ENCODE measurements at places on chromosomes 1 and 21.
A peak's percentile ranks its signal among the peaks of the same experiment; 100 is the strongest.

DNA sequence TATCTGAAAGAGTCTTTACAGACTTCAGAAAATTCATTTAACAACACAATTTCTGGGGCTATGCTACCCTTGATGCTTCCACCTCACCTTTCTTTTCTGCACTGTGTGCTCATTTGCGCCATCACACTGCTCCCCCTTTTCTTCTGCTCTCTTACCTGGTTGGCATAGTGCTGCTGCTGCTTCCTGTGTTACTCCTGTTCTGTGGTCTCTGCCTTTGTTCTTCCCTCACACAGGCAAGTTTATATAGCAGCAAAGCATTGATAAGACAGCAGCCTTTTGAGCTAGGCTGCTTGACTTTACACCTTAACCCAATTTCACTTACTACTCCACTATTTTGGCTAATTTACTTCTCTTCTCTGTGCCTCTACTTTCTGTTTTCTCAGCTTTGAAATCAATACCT, 18.3 kb downstream of the SGIP1 start:
- no peak for DNase-seq

DNA sequence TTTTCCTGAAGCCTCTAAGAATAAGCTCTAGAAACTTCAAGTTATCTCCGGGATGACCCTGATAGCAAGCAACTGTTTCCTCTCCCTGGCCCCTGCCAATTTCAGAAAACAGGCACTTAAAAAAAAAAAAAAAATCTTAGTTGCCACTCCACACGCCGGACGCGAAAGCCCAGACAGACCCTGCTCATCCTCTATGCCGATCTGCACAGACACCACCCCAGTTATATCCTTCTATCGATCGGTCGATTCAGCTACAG, 1.7 kb downstream of the ANP32E start:
- DNase-seq: no peak

GRCh38 chr1:66000033-66000637, 207.4 kb downstream of the PDE4B start:
- no peak for DNase-seq

DNA sequence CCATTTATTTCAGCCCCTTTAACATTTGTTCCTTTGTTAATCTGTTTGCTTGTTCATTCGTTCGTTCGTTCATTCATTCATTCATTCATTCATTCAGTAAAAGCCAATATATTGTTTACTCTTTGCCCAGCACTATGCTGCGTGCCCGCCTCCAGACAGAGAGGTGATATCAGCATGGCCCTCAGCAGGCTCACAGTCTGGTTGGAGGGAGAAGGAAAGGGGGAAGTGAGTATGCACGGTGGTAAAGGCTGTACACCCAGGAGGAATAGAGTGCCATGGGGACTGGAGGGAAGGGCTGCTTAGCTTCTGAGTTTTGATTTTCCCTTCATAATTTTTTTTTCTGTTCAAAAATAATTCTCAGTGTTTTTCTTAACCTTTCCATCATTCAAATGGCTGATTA, 144.7 kb downstream of the NOS1AP start:
- no peak for DNase-seq

DNA sequence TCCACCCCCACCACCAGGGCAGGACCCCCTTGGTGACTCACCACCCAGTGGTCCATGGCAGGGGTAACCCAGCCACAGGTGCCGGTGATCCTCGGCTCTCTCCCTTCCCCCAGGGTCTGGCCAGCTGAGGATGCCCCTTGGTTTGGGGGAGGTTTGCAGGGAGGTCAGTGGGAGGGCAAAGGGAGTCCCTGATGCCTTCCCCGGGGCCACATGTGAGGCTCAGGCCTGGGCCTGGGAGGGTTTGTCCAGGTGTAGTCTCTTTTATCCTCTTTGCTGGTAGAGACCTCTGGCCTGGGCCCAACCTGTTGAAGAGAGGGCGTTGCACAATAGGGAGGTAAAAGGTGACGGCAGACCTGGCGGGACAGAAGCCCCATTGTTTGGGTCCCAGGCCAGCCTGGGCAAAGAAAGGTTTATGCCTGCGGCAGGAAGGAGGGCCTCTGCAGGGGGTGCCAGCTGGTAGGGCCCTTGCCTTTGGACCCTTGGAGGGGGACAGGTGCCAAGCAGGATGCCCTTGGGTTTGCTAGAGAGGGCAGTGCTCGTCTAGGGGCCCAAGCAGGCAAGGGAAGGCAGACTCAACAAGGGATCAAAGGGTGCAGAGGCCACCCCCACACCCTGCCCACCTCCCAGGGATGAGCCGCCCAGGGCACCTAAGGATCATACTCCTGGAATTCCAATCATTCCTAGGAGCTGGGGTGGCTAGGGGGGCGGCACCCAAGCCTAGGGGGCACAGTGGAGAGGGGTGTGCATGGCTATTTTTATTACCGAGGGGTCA, 760 bp upstream of the TINAGL1 start:
- DNase-seq: no peak

- DNase-seq: no peak
Measured at GRCh38 chr1:230820568-230820967, 47.8 kb downstream of the C1orf198 start.

DNA sequence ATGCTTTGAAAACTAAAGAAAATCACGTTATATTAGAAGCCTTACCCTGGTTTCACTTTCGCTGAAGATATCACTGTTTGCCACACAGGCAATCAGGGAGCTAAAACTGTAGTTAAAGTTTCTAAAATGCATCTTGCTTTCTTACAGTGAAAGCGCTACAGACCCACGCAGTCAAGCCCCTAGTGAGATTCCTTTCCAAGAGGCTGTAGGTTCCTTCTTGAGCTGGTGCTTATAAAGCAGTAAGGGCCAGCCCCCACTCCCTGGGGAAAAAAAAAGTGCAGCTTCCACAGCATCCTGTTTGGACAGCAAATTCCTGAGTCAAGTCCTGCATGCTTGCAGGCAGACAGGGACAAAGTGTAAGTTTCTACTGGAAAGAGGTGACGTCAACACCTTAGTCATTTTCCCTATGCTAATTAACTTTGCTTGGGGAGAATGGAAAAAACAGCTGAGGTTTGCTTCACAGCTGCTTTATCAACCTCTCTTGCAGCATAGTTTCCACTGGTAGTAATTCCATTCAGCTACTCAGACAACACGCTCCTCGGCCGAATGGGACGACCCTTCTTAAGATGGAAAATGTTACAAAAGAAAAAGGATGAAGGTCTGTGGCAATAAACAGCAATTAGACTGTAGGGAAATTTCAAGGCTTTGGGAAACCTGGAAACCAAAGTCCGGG, 14.7 kb upstream of the KCNE1 start:
- DNase-seq: peak; percentile 100

- DNase-seq: no peak
Measured at GRCh38 chr21:34335316-34335715, 28.5 kb upstream of the KCNE2 start.

GRCh38 chr1:33616780-33617179, 144.3 kb downstream of the ZSCAN20 start:
- DNase-seq: no peak

- no peak for DNase-seq
Measured at GRCh38 chr1:243315893-243316292, 60.1 kb downstream of the SDCCAG8 start.

- DNase-seq: no peak
Measured at GRCh38 chr1:20202166-20202565, 15.8 kb upstream of the PLA2G2C start.

DNA sequence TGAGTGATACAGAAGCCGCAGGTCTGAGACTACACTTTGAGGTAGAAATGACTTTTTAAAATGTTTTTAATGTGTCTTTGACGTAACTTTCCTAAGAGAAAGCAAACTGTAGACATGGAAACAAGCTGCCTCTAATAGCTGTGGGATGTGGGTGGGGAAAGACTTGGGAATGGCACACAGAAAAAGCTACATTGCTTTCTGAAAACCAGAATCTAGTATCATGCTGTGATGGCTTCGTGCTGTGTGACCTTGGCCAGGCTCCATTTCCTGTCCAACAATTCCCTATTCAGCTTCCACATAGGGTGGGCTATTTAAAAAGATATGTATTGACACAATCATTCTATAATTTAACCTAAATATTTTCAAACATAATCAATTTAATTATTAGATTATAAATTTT, 909.1 kb downstream of the NCAM2 start:
- no peak for DNase-seq

GRCh38 chr1:44939061-44939460, 47.3 kb downstream of the EIF2B3 start:
- no peak for DNase-seq

DNA sequence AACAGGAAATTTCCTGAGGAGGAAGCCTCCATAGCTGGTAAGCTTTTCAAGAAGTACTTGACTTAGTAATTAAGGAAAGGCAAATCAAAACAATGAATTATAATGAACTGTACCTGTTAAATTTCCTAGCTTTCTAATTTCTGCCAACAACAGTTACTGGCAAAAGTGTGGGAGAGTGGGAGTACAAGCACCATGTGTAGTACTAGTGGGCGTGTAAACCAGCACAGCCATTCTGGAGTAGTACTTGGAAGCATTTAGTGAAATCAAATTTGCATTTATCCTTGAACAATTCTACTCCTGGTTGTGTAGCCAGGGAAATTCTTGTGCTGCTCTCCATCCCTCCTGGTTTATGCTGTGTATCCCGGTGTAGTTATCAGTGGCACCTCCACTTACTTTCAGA, 190.8 kb downstream of the PRDM2 start:
- DNase-seq: no peak

DNA sequence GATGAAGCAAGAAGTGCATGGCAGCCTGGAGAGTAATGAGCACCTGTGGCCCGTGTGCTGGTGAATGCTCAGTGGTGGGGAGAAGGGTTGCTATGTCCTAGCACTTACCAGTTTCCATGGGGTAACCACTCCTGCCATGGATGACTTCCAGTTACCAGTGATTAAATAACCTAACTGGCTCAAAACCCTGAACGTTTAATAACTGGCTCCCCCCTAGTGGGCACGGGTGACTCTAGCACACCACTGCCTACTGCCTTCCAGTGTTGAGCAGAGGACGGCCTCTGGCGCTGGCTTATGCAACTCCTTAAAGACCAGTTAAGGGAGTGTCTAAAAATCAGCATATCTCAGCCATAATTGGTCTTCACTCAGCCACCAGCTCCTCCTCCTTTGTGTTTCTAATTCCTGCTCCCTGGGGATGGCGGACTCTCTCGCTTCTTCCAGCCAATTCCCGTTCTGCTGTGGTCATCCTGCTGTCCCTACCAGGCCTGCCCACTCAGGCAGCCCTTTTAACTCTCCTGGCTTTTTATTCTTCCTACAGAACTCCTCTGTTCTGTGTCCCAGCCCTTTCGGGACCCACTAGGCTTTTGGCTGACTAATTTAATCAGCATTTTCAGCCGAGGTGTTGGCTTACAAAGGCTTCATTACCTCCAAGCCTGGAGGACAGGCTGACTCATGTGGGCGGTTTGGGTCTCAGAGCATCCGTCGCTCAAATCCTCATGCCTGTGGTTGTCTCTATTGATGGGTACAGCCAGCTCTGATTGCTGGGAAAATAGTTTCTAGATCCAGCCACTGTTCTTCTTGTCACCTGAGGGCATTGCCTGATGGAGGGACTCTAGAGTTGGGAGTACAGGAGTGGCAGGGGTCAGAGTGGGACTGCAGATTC, 332.4 kb downstream of the CAMTA1 start:
- DNase-seq: peak; percentile 69

GRCh38 chr1:3695326-3696217, 43.3 kb downstream of the TP73 start:
- DNase-seq: no peak

DNA sequence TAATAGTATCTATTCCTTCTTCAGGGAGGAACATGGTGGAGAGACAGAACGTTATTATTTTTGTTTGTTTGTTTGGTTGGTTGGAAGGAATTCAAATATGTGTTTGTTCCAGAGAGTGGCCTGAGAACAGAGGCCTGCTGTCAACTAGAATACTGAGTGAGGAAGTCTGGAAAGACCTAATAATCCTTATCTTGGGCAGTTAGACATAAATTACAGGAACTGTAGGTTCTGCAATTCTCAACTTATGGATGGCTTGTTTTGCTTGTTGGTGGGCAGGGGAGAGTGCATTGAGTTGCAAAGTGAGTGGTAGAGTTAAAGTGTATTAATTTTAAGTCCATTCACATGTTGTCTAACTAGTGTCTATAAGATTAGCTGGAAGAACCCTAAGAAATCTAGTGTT, 197.6 kb downstream of the BACH1 start:
- DNase-seq: no peak

DNA sequence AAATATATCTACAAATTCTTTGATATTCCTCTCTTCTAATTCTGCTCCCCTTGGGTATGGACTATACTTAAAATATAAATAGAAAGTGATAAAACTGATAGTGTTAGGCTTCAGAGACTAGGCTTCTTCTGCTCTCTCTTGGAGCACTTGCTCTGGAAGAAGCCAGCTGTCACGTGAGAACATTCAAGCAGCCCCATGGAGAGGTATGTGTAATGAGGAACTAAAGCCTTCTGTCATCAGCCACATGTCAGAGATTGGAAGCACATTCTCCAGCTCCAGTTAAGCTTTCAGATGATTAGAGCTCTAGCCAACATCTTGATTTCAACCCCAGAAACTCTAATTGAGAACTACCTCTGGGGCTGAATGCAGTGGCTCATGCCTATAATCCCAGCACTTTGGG, 34.3 kb downstream of the XKR8 start:
- no peak for DNase-seq

DNA sequence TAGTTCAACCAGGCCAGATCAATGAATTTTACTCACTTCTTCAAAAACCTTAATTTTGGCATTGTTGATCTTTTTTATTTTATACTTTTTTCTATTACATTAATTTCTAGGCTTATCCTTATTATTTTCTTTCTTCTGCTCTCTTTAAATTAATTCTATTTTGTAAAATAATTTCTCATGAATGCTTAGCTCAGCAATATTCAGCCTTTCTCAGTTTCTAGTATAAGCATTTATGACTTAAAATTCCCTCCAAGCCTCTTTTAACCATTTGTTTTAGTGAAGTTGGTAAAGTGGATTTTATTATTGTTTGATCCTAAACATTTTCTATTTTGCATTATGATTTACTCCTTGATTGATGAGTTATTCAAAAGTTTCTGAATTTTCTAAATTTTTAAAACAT, 20.6 kb upstream of the SAMD13 start:
- no peak for DNase-seq

All from fibroblast of skin of left biceps (primary cell).